Stimulated activated CD4-positive, alpha-beta T cell treated with anti-CD3 and anti-CD28 coated beads, TNF-alpha, amount 100 ng/mL, for 1 hour (primary cell): ENCODE measurements at places on chromosomes 2 and 18.

DNA sequence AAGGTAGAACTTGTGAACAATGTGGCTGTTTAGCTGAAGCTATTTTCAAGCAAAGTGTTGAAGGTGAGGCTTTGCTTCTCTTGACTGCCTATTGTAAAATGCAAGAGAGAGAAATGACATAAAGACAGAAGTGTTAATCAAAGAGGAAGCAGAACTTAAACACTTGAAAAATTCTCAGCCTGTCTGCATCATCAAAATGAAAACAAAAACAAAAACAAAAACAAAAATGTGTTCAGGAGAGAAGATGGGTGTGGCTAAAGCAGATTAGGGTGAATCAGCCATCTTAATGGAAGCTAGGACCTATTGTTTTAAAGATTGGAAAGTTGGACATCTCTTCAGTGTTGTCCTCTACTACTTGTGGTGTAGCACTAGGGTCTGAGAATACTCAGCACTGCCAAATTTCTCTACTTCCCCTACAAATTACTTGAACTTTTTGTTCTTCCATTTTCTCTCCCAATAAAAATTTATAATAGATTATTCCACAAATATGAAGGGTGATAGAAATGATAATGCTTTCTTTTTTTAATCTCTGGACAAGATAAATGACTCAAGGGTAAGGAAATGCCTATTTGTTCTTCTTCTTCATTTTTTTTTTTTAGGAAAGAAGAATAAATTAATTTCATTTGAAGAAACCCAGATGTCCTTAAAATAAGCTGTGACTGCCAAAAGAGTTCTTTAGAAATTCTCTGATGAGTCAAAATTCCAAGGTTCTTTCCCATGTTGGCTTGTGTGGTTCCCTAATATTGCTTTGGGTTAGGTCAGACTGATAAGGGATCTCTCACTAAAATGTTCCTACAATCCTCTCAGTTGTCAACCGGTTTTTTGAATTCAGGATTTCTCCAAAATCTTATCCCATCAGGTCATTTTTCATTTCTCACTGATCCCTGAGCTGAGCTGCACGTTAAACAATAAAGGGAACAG is 571.2 kb upstream of the ZEB2 start:
- DNase-seq: no peak

- no peak for DNase-seq
These were observed 90.3 kb downstream of the OLA1 start for GRCh38 chr2:174158003-174158402.

GRCh38 chr2:27369471-27370025 is 590 bp downstream of the EIF2B4 start:
- no peak for DNase-seq

DNA sequence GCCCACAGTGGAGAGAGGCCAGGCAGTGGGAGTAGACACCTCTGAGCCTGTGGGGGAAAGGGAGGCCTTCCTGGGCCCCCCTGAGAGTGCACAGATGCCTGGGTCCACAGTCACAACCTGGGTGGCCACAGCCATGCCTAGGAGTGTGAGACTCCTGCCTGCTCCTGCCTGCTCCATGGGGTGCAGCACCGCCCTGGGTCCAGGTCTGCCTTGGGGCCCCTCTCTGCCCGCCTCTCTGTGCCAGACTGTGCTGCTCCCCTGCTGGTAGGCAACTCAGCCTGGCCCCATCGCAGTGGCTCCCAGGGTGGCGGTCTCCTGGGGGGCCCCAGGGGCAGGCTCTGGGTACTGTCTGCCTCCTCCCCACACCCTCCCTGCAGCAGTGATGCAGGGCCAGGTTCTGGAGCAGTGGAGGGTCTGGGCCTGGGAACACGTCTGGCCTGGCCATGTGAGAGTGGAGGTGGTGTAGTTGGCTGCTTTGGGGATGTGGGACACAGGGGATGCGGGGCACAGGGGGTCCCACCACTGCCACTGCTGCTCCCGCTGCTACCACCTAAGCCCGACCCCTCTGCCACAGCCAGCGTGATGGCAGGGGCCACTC is 60.1 kb upstream of the DLX2 start:
- no peak for DNase-seq

- DNase-seq: no peak
These were observed 4.7 kb downstream of the HTRA2 start for GRCh38 chr2:74534411-74534810.

DNA sequence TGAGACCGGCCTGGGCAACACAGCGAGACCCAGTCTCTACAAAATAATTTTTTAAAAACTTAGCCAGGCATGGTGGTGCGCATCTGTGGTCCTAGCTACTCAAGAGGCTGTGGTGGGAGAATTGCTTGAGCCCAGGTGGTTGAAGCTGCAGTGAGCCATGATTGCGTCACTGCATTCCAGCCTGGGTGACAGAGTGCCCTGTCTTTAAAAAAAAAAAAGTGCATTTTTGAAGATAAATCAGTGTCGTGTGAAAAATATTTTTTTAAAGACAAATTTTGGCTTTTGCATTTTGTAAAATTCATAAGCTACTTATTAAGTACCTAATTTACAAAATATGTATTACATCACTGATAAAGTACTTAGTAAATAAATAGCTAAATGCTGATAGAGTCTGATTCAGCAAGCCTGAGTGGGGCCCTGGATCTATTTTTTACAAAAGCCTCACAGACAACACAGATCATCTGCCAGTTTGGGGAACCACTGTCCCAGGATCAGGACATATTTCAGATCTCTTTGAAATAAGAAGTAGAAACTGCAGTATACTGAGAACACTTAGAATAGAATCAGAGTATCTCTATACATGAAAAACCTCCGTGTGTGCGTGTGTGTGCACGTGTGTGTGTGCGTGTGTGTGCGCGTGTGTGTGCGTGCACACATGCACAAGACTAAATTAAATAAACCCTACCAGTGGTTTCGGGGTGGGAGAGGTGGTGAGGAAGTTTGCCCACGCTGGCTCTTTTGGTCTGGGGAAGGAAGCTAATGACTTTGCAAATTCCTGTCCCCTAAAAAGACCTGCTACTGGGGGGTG is 61.6 kb downstream of the AAK1 start:
- DNase-seq: no peak

GRCh38 chr2:72300147-72300684 is 152.6 kb upstream of the CYP26B1 start:
- no peak for DNase-seq

- no peak for DNase-seq
These were observed 167.6 kb upstream of the ACAA2 start for GRCh38 chr18:49980896-49981295.

DNA sequence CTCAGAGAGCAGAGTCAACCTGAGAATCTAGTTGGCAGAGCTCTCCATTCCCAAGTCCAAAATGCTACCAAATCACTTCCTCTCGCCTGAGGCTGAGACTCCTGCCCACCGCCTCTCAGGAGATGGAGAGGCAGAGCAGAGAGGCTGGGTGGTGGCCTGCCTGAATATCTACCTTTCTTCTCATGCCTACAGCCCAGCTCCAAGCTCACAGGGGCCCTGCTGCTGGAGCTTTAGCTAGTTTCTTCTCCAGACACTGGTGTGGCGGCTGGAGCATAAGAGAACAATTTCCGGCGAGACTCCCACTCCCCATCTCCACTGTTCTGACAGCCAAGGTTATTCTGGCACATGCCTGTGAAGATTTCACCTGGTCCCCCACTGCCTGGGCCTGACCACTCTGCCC is 8.1 kb upstream of the CYP26B1 start:
- DNase-seq: no peak

DNA sequence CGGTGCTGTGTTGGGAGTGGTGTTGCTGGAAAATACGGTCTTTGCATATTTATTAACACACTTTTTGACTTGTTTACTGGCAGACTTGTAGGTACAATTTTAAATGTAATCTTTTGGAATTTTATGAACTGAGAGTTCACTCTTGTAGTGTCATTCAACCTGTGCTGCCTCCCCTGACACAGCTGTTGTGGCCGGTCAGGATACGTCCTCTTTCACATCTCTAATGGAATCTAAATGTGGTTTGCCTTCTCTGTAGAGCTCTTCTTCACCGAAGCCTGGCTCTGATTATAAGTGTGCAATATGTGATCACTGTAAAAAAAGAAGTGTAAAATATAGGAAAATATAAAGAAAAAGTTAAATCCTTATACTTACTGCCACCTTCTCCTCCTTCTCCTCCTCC is 94.7 kb downstream of the MAP4K4 start:
- DNase-seq: no peak

GRCh38 chr2:219877728-219878127 is 250.3 kb downstream of the SLC4A3 start:
- no peak for DNase-seq
